ENCODE measurements at places on chromosomes 3 and 15.

DNA sequence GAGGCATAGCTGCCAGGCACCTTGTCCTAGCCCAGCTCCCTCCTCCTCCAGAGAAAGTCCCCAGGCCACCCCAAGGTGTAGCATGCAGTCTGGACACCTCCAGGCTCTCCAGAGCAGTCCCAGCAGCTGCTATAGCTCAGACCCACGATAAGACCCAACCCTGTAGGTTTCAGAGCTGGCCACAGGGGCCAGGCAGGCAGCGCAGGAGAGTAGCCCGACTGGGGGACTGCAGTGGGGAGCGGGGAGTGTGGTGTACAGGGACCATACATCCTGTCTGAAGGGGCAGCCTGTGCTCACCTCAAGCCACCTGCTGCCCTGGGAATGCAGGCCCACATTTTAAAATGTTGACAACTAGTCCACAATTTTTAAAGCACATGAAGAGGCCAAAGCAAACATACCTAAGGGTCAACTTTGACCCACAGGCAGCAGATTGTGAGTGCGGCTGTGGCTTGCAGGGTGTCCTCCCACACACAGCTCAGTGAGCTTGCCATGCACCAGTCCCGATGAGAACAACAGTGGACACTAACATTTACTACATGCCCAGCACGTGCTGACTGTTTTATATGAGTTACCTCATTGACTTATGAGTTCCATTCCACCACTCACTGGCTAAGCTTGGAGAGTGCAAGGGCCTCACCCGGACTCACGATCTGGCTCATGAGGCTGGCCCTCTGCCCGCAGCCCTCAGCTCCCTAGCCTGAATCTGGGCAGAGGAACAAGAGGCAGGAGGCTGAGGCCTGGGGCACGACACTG, 81.4 kb downstream of the DNAJB8 start:
- DNase-seq = peak; percentile 62

GRCh38 chr3:144104679-144105078, 133.1 kb downstream of the DIPK2A start:
- no peak for DNase-seq

DNA sequence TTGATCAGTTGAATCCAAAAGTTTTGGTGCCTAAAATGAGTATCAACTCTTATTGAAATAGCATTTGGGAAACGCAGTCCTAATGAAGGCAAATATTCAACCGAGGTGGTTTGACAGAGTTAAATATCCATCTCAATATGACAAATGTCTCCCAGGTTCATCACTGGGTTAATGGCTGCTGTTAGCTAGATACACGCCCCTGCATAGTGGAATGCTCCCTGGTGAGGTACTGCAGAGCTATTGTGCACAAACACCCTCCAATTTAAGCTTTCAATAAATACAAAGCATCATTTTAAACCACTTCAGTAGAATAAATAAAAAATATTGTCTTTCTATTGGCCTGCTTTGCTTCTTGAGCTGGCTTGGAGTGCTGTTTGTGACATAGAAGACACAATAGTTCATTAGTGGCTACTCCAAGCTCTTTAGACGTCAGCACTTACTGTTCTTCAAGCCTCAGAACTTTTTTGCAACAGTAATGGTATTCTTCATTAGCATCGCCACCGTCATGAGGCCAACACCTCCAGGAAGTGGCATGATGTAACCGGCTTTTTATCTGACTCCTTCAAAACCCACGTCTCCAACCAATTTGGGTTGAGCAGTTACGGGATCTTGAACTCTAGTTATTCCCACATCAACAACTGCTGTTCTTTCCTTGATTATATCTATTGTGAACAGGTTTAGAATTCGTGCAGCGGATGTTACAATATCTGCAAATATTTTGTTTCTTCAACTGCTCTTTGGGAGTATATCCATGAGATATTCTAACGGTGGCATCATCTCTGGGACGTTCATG, 1159.6 kb upstream of the EPHA6 start:
- DNase-seq = no peak

DNA sequence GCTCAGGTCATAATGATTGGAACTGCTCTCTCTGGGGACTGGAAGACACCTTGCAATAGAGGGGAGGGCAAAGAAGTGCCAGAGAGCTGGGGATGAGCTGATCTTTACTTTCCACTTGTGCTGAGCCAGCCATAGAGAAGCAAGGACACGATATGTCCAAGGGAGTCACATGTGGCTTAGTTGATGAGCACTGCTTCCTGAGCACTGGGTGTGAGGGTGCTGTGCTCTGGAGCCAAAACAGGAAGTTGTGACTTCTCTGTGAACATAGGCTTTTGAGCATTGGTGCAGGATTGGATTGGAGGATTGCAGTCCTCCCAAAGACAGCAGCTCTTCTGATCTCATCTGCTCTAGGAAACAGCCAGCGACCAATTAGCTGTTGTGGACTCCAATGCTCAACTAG, 6.7 kb downstream of the PARP14 start:
- DNase-seq = no peak

DNA sequence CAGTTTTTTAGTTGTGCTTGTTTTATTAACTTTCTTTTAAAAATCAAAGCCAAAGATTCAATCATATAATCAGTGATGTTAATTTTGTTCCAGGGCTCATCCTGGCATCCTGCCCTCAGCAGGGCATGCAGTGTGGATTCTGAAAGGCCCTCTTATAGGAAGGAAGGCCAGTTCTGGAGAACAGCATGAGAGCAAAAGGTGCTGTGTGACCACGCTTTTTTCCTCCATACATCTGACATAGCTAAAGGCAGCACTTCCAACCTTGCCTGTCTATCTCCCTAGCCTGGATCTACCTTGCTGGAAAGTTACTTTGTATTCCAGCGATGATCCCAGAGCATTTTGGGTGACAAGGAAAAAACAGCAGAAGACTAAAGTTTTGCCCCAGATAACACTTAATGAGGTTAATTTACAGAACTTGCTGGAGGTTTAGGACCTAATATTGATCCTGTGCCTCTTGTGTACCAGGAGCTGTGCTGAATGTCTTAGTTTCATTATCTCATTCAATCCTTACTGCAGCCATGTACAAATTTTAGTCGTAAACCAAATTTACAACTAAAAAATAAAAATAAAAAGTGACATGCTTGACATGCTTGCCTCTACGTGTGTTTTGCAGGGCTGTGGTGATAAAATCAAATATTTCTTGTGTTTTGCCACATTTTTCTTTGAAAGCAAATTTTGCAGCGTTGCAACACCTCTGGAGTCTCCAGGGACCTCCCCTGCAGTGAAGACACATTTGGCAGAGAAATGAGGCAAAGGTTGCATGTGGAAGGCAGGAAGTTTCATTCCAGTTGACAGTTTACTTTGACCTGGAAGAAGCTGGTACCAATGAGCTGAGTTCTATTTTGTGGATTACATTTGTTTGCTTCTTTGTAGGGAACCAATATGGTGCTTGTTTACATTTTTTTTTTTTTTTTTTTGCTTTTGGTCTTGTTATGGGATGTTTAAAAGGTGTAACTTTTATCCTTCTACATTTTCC, 13.2 kb downstream of the IL1RAP start:
- DNase-seq = peak; percentile 32

- no peak for DNase-seq
Measured at GRCh38 chr15:48622237-48622636, 23.3 kb downstream of the FBN1 start.

DNA sequence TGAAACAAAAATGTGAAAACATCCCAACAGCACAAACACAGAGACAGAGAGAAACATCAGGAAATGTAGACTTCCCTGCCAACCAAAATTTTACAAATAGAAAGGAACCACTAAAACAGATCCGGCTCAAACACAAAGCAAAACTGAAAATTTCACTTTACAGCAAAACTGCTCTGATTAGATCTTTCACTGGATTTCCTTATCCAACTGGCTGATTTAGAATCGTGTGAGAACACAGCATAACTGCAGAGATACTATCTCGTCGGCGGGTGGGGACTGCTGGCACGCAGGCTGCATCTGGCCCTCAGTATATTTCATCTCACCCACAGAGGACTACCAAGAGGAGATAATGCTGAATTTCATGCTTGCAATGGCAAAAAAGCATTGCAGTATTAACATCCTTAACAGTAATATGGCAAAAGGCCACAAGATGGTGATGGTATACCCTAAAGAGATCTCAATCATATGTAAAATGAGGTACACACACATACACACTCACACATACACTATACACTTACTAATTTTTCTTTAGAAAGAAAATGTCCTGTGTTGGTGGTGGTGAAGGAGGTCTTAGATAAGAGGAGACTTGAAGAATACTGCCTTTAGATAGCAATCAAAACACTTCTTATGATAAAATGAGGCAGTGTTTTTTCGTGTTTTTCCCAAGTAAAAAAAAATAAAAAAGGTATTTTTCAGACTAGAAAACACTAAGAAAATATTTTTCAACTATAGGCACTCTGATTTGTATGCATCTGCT, 10.6 kb upstream of the LEO1 start:
- peak; percentile 49 for DNase-seq

DNA sequence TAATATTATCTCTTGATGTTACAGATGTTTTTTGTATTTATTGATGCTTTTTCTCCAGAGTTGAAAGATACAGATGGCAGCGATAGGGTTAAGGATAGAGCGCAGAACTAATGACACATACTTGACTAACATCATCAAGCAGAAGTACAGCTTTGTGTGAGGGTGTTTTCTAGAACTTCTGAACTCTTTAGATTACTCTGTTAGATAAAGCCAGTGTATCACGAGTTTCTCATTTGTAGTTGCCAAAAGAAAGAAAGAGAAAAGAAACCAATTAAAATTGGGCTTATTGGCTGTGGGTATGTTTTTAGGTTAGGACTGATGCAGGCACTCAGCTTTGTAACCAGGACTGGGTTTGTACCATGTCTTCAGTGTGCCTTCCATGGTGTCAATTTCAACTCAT, 6.6 kb upstream of the GPR171 start:
- DNase-seq = no peak

- DNase-seq = no peak
Measured at GRCh38 chr3:159872374-159873109, 116.1 kb upstream of the IL12A start.

GRCh38 chr3:125990253-125990970, 21.4 kb downstream of the ROPN1B start:
- peak; percentile 67 for DNase-seq

DNA sequence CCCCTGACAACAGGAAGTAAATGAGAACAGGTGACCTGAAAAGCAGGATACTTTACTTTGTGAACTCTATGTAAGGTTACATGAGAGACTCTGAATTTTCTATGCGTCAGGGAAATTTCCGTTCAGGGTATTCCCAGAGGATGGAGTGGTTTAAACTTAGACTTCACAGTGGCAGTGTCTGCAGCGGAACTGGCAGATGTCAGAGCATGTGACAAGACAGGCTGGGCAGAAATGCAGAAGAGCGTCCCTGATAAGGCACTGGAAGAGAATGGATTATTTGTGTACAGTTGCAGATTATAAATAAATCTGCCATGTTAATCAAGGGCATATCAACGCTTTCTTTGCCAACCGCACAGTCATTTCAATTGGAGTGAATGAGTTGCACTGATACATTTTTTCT, 598.4 kb upstream of the ZNF717 start:
- no peak for DNase-seq

GRCh38 chr15:67038736-67039135, 26.7 kb upstream of the SMAD3 start:
- DNase-seq = no peak

- no peak for DNase-seq
Measured at GRCh38 chr3:84008623-84009022, 950.2 kb upstream of the CADM2 start.

- no peak for DNase-seq
Measured at GRCh38 chr15:60871731-60872130, 357.4 kb downstream of the RORA start.

- DNase-seq = no peak
Measured at GRCh38 chr15:86382341-86382740, 302.7 kb downstream of the AGBL1 start.

DNA sequence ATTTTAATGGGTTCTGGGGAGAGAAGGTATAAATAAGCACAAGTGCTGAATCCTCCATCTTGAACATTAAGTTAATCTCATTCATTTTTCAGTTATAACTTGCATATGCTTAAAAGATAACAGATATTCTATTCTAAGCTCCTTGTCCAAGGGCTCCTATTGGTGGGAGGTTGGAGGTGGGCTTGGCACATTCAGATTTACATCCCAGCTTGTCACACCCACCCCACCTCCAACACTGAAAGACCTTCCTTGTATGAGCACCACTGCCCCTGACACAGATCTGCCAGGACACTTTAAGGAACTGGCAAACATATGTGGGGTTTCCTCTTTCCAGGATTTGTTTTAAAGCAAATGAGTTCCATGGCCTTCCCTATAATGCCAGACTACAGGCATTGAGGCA, 30.6 kb downstream of the HOMER2 start:
- DNase-seq = no peak

DNA sequence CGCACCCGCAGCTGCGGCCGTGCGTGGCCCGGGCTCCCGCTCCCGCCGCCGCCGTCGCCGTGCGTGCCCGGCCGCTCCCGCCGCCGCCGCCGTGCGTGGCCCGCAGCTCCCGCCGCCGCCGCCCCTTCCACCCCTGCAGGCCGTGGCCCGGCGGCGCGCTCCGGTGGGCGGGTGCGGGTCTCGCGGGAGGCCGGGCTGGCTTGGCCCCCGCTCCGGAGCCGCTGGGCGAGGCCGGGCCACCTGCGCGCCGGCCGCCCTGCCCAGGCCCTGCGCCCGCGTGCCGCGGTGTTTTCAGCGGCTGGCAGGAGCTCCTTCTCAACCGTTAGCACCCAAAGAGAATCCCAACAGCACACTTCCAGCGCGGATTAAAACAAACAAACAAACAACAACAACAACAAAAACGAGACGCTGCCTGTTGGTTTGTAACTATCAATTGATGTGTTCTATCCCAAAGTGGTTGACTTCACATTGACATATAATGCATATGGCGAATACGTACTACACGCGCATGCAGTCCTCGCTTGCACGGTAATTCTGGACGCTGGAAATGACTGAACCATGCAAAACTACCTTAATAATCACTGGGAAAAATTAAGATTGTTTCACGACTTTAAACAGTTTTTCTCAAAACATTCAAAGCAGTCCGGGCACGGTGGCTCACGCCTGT, 113.7 kb upstream of the GOLGA8J start:
- DNase-seq = no peak

DNA sequence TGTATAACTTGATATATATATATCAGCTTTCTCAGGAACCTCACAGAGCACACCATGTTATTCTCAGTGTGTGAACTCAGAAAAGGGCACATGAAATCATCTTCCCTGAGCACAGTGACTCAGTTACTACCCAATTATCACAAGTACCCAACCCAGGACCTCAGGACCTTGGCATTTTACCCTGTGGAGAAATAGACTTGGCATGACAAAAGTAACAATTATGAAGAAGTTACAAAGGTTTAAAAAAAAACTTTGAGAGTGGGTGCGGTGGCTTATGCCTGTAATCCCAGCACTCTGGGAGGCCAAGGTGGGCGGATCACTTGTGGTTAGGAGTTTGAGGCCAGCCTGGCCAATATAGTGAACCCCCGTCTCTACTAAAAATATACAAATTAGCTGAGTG, 52.4 kb downstream of the ONECUT1 start:
- no peak for DNase-seq

GRCh38 chr3:73467211-73467610, 157.5 kb downstream of the PDZRN3 start:
- no peak for DNase-seq

DNA sequence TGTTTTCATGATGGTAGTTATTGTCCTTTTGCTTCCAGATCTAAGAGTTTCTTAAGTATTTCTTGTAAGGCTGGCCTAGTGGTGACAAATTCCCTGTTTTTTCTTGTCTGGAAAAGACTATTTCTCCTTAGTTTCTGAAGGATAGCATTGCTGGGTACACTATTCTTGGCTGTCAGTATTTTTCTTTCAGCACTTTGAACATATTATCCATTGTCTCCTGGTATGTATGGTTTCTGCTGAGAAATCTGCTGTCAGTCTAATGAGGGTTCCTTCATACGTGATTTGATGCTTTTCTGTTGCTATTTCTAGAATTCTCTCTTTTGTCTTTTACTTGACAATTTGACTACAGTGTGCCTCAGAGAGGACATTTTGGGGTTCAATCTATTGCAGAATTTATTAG, 134.3 kb downstream of the CGGBP1 start:
- no peak for DNase-seq
